ENCODE measurements at places on chromosomes 16 and 17. TPM values are rescaled to one million over a fixed set of nuclear protein-coding genes. Genes with fewer than 3 reads are reported as not detected.

The SLC25A39 gene
- 99.9 TPM for total RNA-seq

The RAMP2 gene
- total RNA-seq, result not detected

The CD300LF gene
- not detected for total RNA-seq

The ITGB4 gene
- total RNA-seq, result 0.50 TPM

The KRT32 gene
- total RNA-seq, result not detected

The KIF2B gene
- total RNA-seq, result not detected

The ADPRM gene
- total RNA-seq, result 13.7 TPM

The CMTM2 gene
- total RNA-seq, result not detected

The RASL10B gene
- total RNA-seq, result 0.58 TPM

The TBC1D16 gene
- total RNA-seq, result 94.3 TPM

The MYO18A gene
- total RNA-seq, result 158 TPM

The VASN gene
- total RNA-seq, result 273 TPM

The HEATR9 gene
- total RNA-seq, result not detected

The GP1BA gene
- not detected for total RNA-seq

The DBNDD1 gene
- 3.1 TPM for total RNA-seq

The OR1F1 gene
- not detected for total RNA-seq

The TXNL4B gene
- total RNA-seq, result 13.5 TPM

The HBQ1 gene
- total RNA-seq, result not detected

The ITGB3 gene
- total RNA-seq, result 13.9 TPM

The RAB37 gene
- total RNA-seq, result 0.83 TPM

The CACNG1 gene
- not detected for total RNA-seq

The EVPLL gene
- total RNA-seq, result not detected

The NUFIP2 gene
- 27.9 TPM for total RNA-seq

The SMIM22 gene
- not detected for total RNA-seq

The MYH13 gene
- total RNA-seq, result not detected

The SALL1 gene
- under 0.01 TPM for total RNA-seq

The PLEKHH3 gene
- 28.7 TPM for total RNA-seq

The ZG16 gene
- total RNA-seq, result not detected

The KRTAP9-3 gene
- not detected for total RNA-seq

The VPS9D1 gene
- 12.8 TPM for total RNA-seq

The HES7 gene
- 0.15 TPM for total RNA-seq

The DPEP3 gene
- total RNA-seq, result not detected

The TBC1D3H gene
- not detected for total RNA-seq

The SECTM1 gene
- total RNA-seq, result 198 TPM

The CFAP119 gene
- 0.66 TPM for total RNA-seq

The SLC16A5 gene
- 9.2 TPM for total RNA-seq

The KCTD19 gene
- 0.50 TPM for total RNA-seq

The STH gene
- total RNA-seq, result not detected

The PLLP gene
- not detected for total RNA-seq

The LIMD2 gene
- 4.3 TPM for total RNA-seq

The DECR2 gene
- total RNA-seq, result 17.9 TPM

The DPEP1 gene
- total RNA-seq, result 0.33 TPM

The HOXB5 gene
- 0.29 TPM for total RNA-seq

The BICDL2 gene
- 0.17 TPM for total RNA-seq

The CLEC18B gene
- total RNA-seq, result 1.3 TPM

The MEFV gene
- 0.15 TPM for total RNA-seq

The TMEM231 gene
- total RNA-seq, result 9.3 TPM

The ADORA2B gene
- total RNA-seq, result 11.2 TPM

The SCIMP gene
- total RNA-seq, result not detected

The TMC5 gene
- total RNA-seq, result not detected

The IGF2BP1 gene
- total RNA-seq, result 3.3 TPM

The HOXB9 gene
- under 0.01 TPM for total RNA-seq

The KRT39 gene
- total RNA-seq, result not detected

The TP53TG3 gene
- total RNA-seq, result not detected

The NLRC5 gene
- total RNA-seq, result 24.4 TPM

The ZNF747 gene
- total RNA-seq, result 19.4 TPM

The TPSB2 gene
- total RNA-seq, result not detected

All from smooth muscle cell of trachea (primary cell).